Activated CD8-positive, alpha-beta T cell treated with anti-CD3 and anti-CD28 coated beads, Interleukin-2, amount 10 ng/mL, durations not matched to agents 7 days and 5 days (primary cell): ENCODE measurements at places on chromosomes 5 and 9.

- no peak for DNase-seq
Measured at GRCh38 chr5:30627945-30628344, 565.5 kb upstream of the CDH6 start.

GRCh38 chr5:66871651-66872050 lies 275.5 kb downstream of the MAST4 start:
- DNase-seq = no peak

DNA sequence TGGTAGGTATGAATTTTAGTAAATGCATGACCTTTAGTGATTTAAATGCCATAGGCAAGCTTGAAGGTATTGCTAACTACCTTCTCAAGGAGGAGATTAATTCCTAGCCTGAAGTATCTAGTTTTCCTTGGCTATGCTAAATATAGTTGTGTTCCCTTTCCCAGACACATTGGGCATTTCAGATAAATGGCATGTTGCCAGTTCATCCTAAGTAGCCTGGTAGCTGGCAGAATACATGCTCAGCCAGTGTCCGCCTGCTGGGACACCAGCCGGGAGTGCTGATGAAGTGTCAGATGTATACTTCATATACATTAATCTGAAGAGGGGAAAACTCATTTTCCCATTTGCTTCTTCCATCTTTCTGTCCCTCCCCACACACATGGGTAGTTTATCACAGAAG lies 196.9 kb downstream of the MAST4 start:
- DNase-seq = no peak

DNA sequence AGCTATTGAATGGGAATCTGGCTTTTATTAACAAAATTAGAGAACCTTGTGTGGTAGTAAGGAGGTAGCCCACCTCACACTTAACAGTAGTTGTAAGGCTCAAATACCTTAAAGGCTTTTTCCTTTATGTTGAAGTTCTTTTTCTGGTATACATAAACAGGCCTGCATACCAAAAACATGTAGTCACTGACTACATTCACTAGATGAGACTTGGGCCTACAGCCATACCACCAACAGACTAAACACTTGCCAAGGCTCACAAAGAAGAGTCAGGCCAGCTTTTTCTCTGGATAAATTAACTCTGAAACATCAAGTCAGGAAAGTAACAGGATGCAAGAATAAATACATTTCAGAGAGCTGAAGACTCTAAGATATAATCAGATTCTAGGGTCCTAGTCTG lies 78.6 kb upstream of the MPDZ start:
- DNase-seq = no peak

- no peak for DNase-seq
Measured at GRCh38 chr9:125659954-125660353, 47.1 kb downstream of the MAPKAP1 start.

GRCh38 chr5:50301756-50302155 lies 139.3 kb downstream of the EMB start:
- DNase-seq = no peak
